GM12878 (cell line): ENCODE measurements at places on chromosomes 2 and 18.

GRCh38 chr2:85994421-85994777, 105.6 kb upstream of the ST3GAL5 start:
- H3K4me1 ChIP-seq, result peaks cover 62% of the 10 kb centered on the region
- H3K27me3 ChIP-seq, result no peaks in the 10 kb centered on the region
- DNase-seq, result no peak
- H3K27ac ChIP-seq, result peak overlapping the region; percentile 91
- no peak overlapping the region; the same call in 1 of the 2 replicates for H3K4me3 ChIP-seq

DNA sequence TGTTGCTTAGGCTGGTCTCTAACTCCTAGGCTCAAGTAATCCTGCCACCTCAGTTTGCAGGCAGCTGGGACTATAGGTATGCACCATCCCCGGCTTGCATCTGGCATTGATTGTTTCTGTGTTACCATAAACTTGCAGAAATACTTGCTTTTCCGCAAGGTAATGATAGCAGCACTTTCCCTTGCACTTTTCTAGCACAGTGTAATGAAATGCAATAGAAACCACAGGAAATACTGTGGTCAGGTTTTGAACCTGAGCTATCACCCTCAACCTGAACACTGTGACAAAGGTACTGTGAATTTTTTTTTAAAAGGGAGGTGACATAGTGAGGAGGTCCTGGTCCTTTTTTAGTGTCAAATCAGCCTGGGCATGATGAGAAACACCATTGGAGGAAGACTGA, 38.3 kb downstream of the DHRS9 start:
- no peak for DNase-seq
- peaks cover 1% of the 10 kb centered on the region; the same call in 1 of the 2 replicates for H3K27me3 ChIP-seq
- H3K4me1 ChIP-seq, result 0 out of 2 replicates have a peak, but pooled peaks cover 4% of the 10 kb centered on the region
- no peak overlapping the region for H3K27ac ChIP-seq

- H3K27me3 ChIP-seq, result no peaks in the 10 kb centered on the region; the same call in 1 of the 2 replicates
- no peak for DNase-seq
- H3K4me1 ChIP-seq, result no peaks in the 10 kb centered on the region
- H3K4me3 ChIP-seq, result no peak overlapping the region
- H3K36me3 ChIP-seq, result no peaks in the 10 kb centered on the region
Measured at GRCh38 chr2:128458505-128458904, 139.8 kb upstream of the HS6ST1 start.

- DNase-seq, result no peak
- H3K27me3 ChIP-seq, result no peaks in the 10 kb centered on the region
- no peak overlapping the region for H3K27ac ChIP-seq
- no peaks in the 10 kb centered on the region for H3K4me1 ChIP-seq
- peaks cover 5% of the 10 kb centered on the region; the same call in 1 of the 2 replicates for H3K36me3 ChIP-seq
- H3K4me3 ChIP-seq, result no peak overlapping the region
Measured at GRCh38 chr2:60474301-60474700, 79.2 kb downstream of the BCL11A start.

DNA sequence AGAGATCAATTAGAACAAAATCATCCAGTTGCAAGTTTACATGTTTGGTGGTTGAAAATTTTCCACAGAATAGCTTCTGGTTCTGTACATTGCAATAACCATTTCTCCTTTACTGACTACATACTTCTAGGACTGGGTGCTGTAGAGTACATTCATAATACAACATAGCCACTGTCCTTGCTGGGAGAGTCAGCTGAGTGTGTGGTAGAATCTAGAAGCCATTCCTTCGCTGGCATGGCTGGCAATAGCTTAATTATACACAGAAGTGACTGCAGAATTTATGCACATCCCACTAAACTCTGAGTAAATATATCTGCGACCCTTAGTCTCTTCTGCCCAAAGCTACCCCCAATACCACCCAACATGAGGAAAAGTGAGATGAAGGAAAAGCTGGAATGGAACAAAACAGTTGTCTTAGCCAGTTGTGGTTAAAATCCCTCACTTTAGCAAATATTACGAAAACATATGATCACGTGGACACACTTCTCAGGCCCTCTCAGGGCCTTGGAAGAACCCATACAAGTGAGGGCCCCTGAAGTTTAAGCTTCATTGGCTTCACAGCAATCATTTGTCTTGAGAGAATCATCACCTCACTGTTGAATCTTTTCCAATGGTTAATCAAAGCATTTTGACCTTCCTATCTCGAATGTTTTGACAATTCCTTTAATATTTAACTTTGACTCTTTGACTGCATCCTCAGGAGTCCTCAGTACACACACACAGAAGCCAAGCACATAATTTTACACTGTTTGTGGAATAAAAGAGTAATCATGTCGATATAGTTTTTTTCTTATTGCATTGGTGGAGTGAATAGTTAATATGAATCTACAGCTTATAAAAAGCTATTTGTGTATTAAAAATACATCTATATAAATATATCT, 225.1 kb downstream of the ZNF385B start:
- H3K36me3 ChIP-seq, result no peaks in the 10 kb centered on the region
- H3K27me3 ChIP-seq, result no peaks in the 10 kb centered on the region
- no peak overlapping the region for H3K4me3 ChIP-seq
- no peak for DNase-seq

GRCh38 chr2:31125918-31126695, 12.1 kb downstream of the GALNT14 start:
- no peak overlapping the region for H3K27ac ChIP-seq
- no peaks in the 10 kb centered on the region for H3K36me3 ChIP-seq
- DNase-seq, result no peak
- H3K4me3 ChIP-seq, result no peak overlapping the region

- H3K4me1 ChIP-seq, result peaks cover 9% of the 10 kb centered on the region
- DNase-seq, result no peak
Measured at GRCh38 chr18:12003894-12004293, 22.6 kb downstream of the IMPA2 start.
